D341Med (cell line): ENCODE measurements at places on chromosomes 13 and 19.
A peak's percentile ranks its signal among the peaks of the same experiment; 100 is the strongest.

DNA sequence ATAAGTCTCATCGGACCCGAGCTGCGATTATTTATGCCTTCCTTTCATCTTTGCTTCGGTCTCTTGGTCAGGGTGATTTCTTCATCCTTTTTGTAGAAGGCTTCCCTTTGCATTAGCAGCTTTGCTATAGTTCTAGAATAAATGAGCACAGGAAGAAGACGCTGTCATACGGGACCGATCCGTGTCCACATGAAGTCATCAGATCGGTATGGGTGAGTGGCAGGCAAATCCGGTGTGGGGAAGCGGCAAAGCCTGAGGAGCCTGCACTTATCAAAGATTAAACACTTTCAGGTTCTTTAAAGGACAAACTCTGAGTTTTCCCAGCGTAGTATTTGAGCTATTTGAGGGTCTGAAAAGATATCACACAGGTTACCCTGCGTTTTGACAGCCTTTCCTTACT is 119.3 kb downstream of the IRS2 start:
- DNase-seq = no peak

DNA sequence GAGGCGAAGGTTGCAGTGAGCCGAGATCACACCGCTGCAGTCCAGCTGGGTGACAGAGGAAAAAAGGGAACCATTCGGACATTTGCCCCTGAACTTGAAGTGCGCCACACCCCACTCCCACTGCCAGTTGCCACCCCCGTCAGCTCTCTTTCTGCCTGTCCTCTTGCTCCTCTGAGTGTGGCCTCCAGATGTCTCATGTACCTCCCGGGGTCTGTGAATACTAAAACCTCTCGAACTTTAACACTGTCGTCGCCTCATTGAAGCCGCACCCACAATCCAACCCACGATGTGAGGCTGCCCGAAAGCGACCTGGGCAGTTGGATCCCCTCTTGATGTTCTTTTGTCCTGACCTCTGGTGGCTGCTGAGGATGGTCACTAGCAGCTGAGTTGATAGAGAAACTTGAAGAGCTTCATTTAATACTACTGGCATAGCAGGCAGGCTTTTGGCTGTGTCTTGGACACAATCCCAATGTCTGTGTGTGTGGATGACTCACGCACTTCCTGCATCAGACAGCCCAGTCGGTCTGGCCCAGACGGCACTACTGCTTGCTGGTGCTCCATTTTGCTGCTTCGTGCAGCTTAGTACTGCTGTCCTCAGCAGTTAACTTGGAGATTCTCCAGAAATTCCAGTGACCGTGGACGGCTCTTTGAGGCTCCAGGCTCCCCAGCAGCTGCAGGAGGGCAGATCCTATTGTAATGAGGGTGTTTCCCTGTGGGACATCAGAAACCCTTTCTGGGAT is 4.2 kb downstream of the FPR3 start:
- no peak for DNase-seq

GRCh38 chr19:4391306-4391693 is 9.0 kb downstream of the SH3GL1 start:
- no peak for DNase-seq

- DNase-seq = peak; percentile 69
Measured at GRCh38 chr13:32019612-32020233, 11.9 kb upstream of the FRY start.

- no peak for DNase-seq
Measured at GRCh38 chr19:42436006-42436405, 6.7 kb downstream of the CXCL17 start.

GRCh38 chr13:48126944-48127830 is 32.3 kb upstream of the MED4 start:
- DNase-seq = peak; percentile 69

- no peak for DNase-seq
Measured at GRCh38 chr19:17376935-17377600, at the start of gene PLVAP. PLVAP (minus strand) TSS chr19:17377342; CDS start chr19:17377288, 54 bp downstream.

DNA sequence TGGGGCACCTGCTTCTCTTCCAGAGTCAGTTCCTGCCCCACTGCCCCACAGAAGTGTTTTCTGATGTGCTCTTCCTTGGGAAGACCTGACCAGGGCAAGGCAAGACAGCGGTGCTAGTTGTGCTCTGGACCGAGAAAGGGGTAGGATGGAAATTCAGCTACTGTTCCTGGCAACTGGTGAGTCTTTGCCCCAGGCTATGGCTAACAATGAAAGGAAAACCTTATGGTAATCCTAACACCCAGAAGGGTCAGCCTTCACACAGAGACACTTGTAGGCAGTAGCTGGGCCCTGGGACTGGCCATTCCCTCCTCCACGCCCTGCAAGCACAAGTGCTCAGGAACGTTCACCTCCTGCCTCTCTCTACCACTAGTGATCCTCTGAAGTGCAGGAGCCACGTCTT is 9.6 kb upstream of the CYSLTR2 start:
- no peak for DNase-seq

- no peak for DNase-seq
Measured at GRCh38 chr13:80177327-80177726, 163.6 kb downstream of the SPRY2 start.

DNA sequence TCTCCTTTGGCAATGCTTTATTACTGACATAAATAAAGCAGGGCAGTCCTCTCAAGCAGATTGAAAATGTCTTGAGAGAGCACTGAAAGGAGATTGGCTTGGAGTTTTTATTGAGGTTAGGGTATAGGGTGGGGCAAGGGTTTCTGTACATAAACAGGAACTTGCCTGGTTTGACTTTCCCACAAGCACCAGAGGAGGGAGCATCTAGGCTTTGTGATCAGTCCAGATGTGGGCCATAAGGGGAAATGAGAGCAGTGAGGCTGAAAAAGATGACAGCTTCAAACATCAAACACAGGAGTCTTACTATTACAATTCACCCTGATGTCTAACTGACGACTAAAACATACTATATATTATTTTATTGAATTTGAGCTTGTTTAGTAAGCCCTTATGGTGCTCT is 260.9 kb downstream of the MTUS2 start:
- no peak for DNase-seq

- no peak for DNase-seq
Measured at GRCh38 chr13:68481130-68481529, 1251.0 kb upstream of the PCDH9 start.
